ENCODE measurements at places on chromosomes 2 and 18. TPM values are rescaled to one million over a fixed set of nuclear protein-coding genes. Genes with fewer than 3 reads are reported as not detected.

The SIX2 gene
- total RNA-seq, result 9.5 TPM

The SERPINB4 gene
- total RNA-seq, result 5.0 TPM

The FHOD3 gene
- total RNA-seq, result 18.7 TPM

The IGFBP2 gene
- total RNA-seq, result 678 TPM

The KRCC1 gene
- total RNA-seq, result 11.4 TPM

The CYP20A1 gene
- 8.7 TPM for total RNA-seq

All from airway epithelial cell (primary cell).